ENCODE measurements at places on chromosomes 1 and 21.

DNA sequence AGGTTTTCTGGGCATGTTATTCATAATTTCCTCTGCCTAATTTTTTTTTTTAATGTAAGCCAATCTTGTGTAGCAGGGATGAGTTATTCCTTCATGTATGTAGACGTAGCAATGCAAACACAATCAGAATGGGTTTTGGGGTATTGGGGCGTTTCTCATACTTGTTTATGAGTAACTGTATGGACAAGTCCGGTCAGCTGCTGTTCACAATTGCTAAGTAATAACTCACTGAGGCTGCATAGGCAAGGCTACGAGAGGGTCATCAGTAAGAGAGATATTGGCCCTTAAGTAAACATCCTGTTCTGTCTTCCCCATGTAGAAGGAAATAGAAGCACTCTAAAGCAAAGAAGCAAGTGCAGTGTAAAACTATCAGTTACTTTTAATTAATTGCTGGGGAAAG, 9.5 kb upstream of the TARS2 start:
- no peak for DNase-seq

DNA sequence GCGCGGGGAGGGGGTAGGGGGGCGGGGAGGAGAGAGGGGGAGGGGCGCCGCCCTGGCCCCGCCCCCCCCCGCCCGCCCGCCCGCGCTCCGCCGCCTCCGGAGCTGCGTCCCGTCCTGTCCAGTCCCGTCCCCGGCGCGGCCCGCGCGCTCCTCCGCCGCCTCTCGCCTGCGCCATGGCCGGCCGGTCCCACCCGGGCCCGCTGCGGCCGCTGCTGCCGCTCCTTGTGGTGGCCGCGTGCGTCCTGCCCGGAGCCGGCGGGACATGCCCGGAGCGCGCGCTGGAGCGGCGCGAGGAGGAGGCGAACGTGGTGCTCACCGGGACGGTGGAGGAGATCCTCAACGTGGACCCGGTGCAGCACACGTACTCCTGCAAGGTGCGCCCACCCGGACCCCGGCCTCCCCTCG, at the start of gene AGRN:
Gene AGRN, plus strand, starts transcription at position 121 of the 405 bp plus-strand sequence. Its CDS starts 53 bp downstream, at position 174.
- DNase-seq: no peak

DNA sequence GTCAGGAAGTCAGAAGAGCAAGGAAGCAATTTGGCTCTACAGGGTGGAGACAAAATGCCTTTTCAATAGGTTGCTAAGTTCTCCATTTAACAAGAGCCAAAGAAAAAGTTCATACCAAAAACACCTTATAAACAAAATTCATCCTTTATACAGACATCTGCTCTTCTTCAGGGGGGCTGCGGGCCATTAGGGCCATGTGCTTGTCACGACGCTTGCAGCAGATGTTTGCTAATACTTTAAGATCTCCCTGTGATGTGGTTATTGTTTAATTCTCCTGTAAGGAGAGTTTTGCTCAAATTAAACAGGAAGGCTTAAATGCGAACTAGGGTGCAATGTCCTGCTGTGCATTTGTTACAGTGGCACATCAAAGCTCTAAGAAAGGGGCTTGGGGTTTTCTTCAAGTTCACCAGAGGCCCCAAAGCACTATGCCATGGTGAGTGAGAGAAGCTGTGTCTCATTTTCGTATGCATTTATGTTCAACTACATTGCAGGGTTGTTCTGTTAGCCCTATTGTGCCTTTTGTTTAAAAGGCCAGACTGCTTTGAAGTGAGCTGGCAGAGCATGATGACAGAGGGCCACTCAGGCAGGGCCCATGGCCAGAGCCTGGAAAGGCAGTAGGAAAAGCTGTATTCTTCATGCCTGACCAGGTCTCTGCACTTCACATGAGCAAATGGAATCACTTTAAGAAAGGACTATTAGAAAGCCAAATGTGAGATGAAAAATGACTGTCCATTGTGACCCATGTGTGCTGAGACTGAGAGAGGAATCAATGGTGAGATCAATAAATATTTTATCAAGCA, 24.8 kb upstream of the NTPCR start:
- no peak for DNase-seq

DNA sequence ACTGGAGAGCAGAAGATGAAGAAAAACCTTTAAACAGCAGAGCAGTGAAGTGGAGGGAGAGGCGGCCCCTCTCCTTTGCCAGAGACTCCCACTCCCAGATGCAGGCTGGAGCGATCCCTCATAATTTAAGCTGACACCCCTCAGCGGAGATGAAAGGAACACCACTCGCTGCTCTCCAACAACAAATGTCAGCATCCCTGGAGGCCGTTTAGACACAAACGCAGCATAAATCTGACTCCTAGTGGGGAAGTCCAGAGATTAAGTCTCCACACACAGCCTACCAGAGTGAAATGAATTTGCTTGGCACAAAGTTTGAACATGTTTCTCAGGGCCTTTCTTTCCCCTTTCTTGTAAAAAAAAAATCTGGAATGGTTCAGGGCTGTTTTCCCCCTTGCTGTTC, 137.8 kb downstream of the LMX1A start:
- DNase-seq: no peak

DNA sequence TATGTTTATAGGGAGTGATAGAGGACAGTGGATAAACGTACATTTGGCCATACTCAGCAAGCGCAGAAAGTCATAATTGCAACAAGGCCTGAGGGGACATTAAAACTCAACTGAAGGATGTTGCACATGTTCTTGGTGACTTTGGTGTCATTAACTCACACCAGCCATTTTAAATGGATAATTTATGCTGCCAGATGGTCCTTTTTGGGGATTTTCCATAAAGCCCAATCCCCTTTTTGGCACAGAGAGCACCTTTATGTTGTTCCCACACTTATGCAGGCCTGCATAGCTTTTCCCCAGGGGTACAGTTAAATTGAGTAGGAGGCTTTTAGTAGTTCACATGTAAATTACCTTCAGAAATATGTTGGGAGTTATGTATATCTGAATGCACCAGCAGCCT, 279.6 kb downstream of the NFIA start:
- no peak for DNase-seq

GRCh38 chr1:181816608-181817007, 244.9 kb downstream of the ZNF648 start:
- DNase-seq: no peak

- no peak for DNase-seq
Observed at GRCh38 chr1:213419401-213420030, 368.5 kb downstream of the RPS6KC1 start.

DNA sequence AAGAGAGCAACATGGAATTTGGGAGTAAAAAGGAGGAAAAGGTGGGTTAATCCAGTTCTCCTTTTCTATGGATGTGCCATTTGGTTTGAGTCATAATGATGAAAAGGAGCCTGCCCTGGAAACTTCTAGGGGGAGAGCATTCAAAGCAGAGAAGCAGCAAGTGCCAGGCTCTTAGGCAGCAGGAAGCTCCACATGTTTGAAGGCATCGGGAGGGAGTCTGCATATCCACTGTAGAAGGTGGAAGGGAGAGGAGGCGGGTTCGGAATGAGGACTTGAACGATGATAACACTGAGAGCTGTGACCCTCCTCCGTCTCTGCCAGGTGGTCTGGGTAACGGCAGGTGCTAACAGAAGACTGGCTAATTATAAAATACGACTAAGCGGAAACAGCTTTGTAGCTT, 128.2 kb downstream of the RYR2 start:
- DNase-seq: no peak

DNA sequence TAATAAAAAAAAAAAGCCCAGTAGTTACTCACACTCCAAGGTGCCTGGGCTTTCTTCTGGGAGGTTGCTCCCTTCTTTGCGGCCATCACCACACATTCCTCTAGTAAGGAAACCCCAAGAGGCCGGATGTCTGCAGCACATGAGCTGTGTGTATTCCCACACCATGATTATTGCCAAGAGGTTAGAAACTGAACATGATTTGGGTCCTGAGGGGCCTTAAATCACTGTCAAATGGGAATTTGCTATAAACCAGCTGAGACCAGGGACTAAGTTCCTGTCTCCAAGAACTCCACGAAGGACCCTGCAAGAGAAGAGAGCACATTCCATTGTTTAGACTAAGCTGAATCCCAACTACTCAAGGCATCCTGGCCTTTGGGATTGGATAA, 85.3 kb upstream of the SSX2IP start:
- DNase-seq: no peak

- DNase-seq: no peak
Observed at GRCh38 chr21:45363921-45364467, 41.0 kb upstream of the COL18A1 start.

DNA sequence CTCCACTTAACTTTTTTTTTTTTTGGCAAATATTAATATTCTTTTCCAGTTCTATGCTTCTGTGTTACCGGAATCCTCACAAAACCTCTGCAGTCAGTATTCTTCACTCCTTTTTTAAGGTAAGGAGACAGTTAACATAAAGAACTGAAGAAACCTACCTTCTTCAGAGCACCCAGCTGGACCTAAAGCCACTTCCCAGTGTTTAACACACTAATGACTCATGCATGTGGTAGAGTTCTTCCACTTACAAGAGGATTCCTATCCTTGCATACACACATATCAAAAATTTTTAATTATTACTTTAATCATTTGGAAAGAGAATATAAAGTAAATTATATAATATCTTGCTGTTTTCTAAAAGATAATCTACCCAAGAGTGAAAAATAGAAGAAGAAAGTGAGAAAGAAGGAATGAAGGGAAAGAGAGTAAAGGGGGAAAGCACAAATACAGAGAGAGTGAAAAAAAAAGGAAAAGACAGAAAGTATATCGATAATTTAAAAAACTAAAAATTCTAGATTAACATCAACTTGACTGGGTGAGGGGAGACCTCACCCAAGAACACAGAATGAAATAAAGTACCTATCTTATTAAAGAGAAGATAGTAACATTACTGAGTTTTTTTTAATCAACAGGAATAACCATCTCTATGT, 54.9 kb downstream of the ENAH start:
- DNase-seq: no peak

GRCh38 chr1:15674386-15675159, 9.5 kb upstream of the PLEKHM2 start:
- no peak for DNase-seq

DNA sequence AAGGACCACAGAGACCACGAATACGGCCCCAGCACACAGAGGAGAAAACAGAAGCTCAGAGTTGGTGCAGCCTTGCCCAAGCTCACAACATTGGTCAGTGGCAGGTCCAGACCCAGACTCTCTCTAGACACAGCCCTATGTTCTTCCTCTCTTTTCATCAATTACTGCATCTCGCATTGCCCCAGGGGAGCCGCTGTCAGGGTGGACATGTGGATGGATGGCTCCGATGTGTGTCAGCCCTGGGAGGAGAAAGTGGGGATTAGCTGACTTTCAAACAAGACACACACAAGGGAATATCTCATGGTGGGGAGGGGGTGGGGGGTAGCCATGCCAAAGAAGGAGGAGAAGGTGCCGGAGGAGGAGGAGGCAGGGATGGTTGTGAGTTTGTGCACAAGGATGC, 556.8 kb downstream of the NPHP4 start:
- no peak for DNase-seq

All from iPS DF 19.7 (cell line).